Panc1 (cell line): ENCODE measurements at places on chromosomes 7 and 10. TPM values are rescaled to one million over a fixed set of nuclear protein-coding genes. Genes with fewer than 3 reads are reported as not detected.

- no peak for DNase-seq
Measured at GRCh38 chr7:2934211-2934731, 90.2 kb upstream of the GNA12 start.

DNA sequence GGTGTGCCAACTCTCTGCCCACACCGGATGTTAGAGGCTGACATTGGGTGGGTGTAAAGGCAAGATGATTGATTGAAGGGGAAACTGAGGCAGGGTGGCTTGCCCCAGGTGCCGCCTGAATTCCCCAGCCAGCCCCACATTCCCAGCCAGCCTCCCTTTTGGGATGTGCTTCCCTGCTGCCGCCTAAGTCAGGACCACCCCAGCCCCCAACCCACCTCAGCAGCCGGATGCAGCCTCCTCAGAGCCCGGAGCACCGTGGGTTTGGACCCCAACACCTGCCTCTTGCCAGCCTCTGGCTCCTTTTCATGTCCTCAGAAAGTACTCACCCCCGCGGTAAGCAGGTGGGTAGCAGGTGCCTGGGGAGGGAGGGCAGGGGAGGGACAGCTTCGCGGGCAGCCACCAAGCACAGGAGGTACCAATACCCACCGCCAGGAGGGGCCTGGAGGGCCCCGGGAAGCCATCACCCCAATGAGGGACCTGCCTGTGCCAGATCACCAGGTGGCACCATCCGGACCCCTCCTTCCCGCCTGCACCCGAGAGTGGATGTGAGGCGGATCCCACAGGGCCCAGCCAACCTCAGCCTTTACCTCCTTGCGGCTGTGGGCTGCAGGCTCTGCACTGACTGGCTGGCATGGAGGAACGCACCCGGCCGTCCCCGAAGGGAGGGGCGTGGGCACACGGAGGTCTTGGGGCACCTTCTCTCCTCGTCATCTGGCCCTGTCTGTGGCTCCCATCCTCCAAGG is 60.5 kb downstream of the PWWP2B start:
- DNase-seq, result no peak

The PGAM2 gene
- 1.3 TPM for total RNA-seq

DNA sequence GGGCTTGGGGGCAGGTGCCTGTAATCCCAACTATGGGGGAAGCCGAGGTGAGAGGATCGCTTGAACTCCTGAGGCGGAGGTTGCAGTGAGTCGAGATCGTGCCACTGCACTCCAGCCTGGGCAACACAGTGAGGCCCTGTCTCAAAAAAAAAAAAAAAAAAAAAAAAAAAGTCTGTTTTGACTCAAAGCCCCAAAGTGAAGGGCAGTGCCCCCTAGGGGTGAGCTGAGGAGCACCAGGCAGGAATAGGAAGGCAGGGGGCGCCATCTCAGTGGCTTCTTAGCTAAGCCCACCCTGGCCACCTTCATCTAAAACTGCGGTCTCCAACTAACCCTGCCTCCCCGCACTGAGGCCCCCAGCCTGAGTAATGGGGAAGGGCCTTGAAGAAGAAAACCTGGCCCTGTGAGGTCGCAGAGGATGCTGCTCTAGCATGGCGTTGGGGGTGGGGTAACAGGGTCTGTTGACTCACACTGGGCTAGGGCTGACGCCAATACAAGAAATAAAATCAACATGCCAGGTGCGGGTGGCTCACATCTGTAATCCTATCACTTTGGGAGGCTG is 9.8 kb downstream of the PODXL start:
- no peak for DNase-seq

GRCh38 chr7:85023066-85023712 is 163.7 kb downstream of the SEMA3D start:
- DNase-seq, result no peak
